ENCODE measurements at places on chromosomes 1 and 21.

DNA sequence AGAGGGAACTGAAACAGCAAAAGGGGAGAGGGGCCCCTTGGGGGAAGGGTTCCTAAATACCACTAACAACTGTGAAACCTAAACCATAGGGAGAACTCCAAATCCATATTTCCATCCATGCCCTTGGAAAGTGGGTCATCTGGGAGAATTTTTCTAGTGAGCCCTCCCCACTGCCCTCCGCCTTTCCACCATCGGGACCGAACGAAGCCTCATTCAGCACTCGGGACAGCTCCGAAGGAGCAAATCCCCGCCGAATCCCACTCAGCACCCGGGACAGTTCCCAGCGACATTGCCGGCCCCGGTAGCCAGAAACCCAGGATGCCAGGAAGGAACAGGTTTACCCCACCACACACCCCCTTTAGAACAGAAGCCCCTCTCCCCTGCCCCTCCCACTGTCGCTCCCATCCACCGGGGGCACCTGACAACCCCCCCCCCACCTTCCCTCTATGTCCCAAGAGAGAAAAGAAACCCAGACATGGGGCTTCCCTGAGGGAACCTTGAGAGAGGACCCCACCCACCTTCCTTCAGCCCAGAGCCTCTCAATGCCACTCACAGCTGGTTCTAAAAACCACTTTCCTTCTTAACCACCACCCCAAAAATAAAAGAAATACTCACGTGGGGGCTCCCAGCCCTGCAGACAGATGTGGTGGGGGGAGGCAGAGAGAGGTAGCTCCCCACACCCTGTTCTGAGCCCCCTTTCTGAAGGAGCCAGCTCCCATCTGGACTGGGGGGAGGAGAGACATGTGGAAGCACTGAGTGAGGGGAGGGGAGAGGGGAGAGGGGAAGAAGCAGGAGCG lies 4.5 kb downstream of the DLGAP3 start:
- DNase-seq, result peak; percentile 55

- DNase-seq, result no peak
Observed at GRCh38 chr1:201140941-201141260, 13.4 kb downstream of the TMEM9 start.

- DNase-seq, result no peak
Observed at GRCh38 chr1:231750296-231750695, 123.7 kb downstream of the DISC1 start.

- no peak for DNase-seq
Observed at GRCh38 chr1:83017701-83018100, 981.2 kb downstream of the TTLL7 start.

DNA sequence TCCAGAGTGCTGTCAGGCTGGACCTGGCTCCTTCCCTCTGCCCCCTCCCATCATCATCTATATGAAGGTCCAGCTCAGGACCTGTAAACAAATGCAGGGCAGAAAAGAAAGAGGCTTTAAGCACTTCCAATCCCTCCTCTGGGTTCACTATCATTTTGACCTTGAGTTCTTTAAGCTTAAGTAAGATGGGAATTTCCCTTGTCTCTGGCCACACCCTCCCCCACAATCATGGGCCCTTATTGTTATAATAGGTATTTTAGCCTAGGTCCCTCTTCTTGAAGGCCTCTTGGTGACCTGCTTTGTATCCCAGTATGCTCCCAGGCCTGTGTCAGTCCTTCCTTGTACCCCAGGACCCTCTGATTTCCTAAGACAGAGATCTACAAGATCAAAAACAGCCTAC lies 45.1 kb upstream of the EPS15 start:
- DNase-seq, result no peak

DNA sequence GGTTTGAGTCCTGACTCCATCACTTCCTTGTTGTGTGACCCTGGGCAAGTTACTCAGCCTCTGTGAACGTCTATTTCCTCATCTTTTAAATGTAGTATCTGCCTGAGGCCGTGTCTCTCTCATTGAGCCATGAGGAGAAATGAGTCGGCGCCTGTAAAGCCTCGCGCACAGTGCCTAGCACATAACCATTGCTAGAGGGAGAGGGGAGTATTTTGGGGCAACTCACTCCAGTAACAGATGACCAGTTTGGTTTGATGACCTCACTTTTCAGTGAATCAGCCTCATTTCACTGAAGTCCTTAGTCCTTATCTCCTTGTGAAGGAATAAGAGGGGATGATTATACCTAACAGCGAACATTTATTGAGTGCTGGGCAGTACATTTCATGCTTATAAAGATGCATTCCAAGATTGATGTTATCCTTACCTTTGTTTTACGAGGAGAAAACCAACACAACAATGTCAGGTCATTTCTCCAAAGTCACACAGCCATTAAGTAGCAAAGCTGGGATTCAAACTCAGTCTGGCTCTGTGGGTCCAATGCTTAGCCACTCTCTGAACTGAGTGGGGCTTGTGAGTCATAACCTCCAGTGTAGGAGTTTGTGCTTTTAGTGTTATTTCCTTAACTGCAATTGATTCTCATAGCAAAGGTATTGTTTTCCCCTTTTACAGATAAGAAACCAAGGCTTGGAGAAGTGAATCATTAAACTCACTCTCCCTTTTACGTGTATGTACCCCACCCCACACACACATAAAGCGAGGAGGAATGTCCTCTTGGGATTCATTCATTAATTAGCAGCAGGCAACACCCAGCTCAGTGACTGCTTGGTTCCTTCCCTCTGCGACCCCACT lies 25.9 kb downstream of the KCNC4 start:
- no peak for DNase-seq

DNA sequence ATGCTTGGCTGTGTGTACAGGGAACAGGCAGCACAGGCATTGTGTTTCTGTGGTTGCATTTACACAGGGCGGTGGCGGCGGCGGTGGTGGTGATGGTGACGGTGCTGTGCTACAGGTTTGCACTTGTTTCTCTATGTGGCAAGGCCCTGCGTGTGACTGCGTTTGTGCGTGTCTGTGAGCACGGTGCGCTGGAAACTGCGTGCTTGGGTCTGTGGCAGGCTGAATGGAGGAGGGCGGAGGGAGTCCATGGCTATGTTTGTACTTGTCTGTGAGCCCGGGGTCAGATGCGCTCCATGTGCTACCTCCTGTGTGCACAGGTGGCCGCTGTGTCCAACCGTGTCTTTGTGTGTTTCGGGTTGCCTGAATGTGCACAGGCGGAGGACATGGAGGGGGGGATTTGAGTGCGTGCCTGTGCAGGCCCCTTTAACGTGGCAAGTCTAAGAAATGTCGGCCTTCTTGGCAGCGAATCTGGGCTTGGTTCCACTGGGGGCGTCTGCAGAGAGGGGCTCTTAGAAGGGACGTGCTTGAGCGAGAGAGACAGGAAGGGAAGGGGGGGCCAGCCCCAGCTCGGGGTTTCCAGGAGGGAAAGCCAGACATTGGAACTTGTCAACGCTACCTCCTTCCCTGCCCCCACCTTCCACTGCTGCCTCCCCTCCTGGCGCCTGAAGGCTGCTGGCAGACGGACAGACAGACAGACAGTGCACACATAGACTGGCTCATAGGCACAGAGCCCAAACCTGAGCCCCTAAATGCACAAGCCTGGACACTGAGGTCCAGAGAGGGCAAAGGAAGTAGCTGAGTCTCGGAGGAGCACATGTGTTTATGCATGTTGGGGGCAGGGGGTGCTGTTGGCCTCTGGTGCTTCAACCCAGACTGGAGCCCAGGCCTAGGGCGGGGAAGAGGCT lies 32.7 kb upstream of the WASF2 start:
- no peak for DNase-seq

- DNase-seq, result peak; percentile 41
Observed at GRCh38 chr1:239527051-239527693, 140.8 kb downstream of the CHRM3 start.

GRCh38 chr1:226778657-226779058 lies 39.6 kb upstream of the ITPKB start:
- no peak for DNase-seq

DNA sequence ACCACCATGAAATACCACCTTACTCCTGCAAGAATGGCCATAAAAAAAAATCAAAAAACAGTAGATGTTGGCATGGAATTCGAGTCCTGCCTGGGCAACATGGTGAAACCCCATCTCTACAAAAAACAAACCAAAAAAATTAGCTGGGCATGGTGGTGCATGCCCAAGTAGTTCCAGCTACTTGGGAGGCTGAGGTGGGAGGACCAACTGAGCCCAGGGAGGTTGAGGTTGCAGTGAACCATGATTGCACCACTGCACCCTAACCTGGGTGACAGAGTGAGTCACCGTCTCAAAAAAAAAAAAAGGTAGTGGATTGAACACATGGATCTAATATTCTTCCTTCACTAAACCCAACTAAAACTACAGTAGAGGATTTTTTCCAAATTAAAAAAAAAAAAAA lies 125.9 kb downstream of the CCDC185 start:
- DNase-seq, result no peak

GRCh38 chr21:46119144-46119636 lies 21.3 kb downstream of the COL6A2 start:
- DNase-seq, result no peak

DNA sequence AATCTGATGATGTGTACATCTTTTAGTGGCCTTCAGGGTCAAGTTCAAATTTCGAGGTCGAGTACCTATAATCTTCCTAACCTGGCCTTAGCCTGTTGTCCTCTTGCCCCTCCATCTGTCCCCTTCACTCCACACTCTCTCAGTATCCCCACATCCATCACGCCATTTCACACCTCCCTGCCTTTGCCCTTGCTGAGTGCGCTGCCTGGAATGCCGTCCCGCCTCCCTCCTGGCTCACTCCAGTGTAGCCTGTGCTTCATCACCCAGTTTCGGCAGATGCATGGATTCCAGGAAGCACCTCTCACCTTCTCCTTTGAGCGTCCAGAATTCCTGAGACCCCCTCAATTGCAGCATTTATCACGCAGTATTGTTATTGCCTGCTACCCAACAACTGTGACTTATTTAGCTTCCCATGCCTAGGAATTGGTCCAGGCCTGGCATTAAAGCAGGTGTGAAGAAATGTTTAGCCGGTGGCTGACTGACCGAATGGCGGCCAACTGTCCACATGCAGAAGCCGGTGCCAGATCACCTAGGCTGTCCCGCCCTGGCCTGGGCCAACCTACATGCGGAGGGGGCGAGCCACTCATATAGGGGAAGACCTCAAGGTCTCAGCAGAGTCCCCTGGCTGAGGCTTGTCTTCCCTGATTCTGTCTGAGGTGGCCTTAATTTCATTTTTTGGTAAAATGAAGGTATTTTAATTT lies 34.5 kb downstream of the MYOM3 start:
- DNase-seq, result no peak

- DNase-seq, result no peak
Observed at GRCh38 chr1:150235294-150235851, 539 bp downstream of the ANP32E start.

- DNase-seq, result no peak
Observed at GRCh38 chr1:3522564-3523265, 68.2 kb downstream of the ARHGEF16 start.

DNA sequence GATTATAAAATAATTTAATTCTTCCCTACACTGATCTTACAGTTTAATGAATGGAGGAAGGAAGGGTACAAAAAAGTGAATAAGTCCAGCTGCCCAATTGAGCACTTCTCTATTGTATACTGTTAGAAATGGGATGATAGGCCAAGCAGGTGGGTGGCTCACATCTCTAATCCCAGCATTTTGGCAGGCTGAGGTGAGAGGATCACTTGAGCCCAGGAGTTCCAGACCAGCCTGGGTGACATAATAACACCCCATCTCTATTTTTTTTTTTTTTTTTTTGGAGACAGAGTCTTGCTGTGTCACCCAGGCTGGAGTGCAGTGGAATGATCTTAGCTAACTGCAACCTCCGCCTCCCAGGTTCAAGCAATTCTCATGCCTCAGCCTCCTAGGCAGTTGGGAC lies 57.5 kb downstream of the ATP2B4 start:
- DNase-seq, result no peak

DNA sequence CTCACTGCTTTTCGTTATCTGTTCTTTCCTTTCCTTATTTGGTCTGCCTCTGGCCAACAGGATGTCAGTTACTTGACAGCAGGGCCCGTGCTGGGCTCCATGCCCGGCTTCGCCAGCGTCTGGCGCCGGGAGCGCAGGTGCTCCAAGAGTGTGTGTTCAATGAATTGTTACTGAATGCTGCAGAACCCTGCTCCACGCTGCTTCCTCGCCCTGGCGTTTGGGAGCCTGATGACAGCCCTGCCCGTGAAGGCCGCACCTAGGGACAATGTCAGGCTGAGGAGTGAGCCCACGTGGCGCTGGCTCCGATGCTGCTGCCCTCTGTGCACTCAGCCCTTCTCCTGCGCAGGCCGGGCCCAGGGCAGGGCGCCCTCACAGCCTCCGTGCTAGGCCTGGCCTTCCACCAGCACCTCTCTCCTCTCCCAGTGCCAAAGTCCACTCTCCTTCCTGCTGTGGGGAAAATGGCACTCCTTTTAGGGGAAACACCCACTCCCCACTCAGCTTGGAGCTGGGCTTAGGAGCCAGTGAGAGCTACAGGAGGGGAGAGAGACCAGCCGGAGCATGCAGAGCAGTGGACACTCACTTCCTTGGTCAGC lies 51.4 kb downstream of the ACBD3 start:
- no peak for DNase-seq

DNA sequence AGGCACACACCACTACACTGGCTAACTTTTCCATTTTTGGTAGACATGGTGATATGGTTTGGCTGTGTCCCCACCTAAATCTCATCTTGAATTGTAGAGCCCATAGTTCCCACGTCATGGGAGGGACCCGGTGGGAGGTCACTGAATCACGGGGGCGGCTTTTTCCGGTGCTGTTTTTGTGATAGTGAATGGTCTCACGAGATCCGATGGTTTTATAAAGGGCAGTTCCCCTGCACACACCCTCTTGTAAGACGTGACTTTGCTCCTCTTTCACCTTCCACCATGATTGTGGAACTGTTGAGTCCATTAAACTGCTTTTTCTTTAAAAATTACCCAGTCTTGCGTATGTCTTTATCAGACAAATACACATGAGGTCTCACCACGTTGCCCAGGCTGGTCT lies 1.3 kb upstream of the FTCD start:
- DNase-seq, result no peak

- DNase-seq, result no peak
Observed at GRCh38 chr1:180208264-180208663, 21.8 kb upstream of the LHX4 start.

DNA sequence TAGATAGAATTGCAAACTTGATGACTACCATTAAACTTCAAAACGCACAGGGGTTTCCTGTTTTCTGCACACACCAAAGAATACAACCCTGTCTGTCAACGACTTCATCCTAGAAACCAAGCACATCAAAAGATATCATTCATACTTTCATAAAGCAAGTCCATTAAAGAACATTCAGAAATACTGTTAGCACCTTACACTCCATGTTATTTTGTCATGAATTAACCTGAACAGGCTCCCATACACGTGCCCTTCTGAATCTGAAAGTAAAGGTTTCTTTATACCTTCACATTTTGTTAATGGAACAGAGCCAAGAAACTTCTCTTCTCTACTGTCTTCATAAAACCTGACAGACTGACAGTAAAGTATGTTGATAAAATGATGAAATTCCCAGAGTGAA lies 46.1 kb downstream of the PUM1 start:
- no peak for DNase-seq

- no peak for DNase-seq
Observed at GRCh38 chr21:21907271-21907670, 909.1 kb downstream of the NCAM2 start.

DNA sequence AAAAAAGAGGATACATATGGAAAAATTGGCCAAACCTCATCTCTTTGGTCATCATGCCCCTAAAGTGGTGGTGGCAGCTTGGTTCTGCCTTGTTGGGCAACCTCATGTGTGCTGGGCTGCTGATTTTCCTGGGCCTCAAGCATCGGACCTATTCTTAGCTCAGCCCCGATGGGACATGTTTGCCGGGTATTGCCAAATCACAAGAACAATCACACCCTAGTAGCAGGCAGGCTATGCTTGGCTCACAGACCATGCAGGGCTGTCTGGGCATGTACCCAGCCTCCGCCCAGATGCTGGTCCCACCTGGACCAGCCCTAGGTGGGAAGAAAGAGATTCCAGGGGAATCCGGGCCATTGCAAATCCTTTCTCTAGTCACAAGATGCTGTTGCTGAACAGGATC lies 189.4 kb upstream of the FGGY start:
- DNase-seq, result no peak
